Immature natural killer cell (primary cell): ENCODE measurements at places on chromosomes 6 and 20.

- H3K4me1 ChIP-seq, result peaks cover 4% of the 10 kb centered on the region
- no peak for DNase-seq
- H3K27me3 ChIP-seq, result peaks cover 2% of the 10 kb centered on the region
- no peaks in the 10 kb centered on the region for H3K36me3 ChIP-seq
- H3K27ac ChIP-seq, result no peak overlapping the region
Measured at GRCh38 chr6:21992178-21992967, 304.5 kb downstream of the PRL start.

GRCh38 chr6:76702187-76702586, 629.7 kb upstream of the IMPG1 start:
- H3K4me3 ChIP-seq, result no peak overlapping the region
- H3K27ac ChIP-seq, result no peak overlapping the region
- no peaks in the 10 kb centered on the region for H3K27me3 ChIP-seq
- DNase-seq, result no peak
- no peaks in the 10 kb centered on the region for H3K4me1 ChIP-seq
- H3K36me3 ChIP-seq, result no peaks in the 10 kb centered on the region

DNA sequence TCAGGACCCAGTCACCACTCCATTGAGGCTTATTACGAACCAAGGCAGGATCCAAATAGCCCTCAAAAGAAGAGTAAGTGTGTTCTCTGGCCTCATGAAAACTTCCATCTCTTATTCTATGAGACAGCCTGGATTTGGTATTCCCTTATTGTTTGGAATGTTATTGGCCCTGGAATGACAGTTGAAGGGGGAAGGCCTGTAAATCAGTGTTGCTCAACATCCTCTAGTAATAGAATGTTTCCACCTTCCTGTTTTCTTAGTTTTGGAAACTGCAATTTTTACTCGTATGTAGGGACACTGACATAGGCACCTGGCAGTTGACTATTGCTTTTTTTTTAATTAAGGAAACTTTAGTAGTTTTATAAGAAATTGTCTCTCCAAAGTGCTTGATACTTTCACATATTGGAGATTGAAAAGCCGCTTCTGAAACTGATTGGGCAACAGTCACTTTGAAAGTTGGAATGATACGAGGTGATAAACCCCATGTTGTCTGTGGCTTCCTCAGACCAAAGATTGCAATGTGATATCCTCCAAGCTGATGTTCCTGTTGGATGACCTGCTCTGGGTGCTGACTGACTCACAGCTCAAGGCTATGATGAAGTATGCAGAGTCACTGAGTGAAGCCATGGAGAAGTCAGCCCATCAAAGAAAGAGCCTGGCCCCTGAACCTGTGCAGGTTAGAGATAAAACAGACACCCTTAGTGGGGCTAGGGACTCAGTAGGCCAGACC, 43.1 kb downstream of the BLTP3A start:
- H3K27ac ChIP-seq, result no peak overlapping the region
- H3K27me3 ChIP-seq, result peaks cover 2% of the 10 kb centered on the region
- H3K4me1 ChIP-seq, result no peaks in the 10 kb centered on the region
- no peak for DNase-seq

DNA sequence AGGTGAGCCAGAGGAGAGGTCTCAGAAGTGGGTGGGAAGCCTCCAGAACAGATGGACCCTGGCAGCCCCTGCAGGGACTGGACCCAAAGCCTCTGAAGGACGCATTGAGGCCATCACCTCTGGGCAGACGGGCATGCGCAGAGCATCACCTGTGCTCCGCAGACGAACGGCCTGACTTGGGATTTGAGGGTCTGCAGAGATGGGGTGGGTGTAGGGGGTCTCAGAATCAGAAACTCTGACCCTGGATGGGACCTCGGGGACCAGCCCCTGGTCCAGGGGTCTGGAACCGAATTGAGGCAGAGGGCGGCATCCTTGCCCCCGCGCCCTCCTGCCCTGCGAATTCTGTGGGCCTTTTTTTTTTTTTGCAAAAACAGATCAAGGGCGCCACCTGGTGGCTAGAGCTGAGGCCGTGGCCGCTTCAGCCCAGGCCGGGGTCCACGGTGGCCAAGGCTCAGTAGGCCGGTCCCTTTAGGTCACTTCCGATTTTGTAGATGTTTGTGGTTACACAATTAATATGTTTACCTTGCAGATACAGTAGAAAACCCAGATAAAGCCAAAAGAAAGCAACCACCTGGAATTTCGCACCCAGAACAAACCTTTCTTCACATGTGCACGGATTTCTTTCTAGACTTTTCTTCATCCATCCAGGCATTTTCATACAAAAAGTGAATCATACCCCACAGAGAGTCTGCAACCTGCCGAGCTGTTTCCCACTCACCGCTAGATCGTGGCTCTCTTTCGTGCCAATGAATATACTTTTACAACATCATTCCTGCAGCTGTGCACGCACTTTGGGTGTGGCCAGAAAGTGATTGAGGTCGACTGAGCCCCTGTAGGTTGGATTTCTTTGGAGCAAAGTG, 25.9 kb downstream of the ZBP1 start:
- peaks cover 5% of the 10 kb centered on the region for H3K27me3 ChIP-seq
- peak; percentile 45 for DNase-seq
- peaks cover 3% of the 10 kb centered on the region for H3K4me1 ChIP-seq
- peak overlapping the region; percentile 38 for H3K4me3 ChIP-seq

DNA sequence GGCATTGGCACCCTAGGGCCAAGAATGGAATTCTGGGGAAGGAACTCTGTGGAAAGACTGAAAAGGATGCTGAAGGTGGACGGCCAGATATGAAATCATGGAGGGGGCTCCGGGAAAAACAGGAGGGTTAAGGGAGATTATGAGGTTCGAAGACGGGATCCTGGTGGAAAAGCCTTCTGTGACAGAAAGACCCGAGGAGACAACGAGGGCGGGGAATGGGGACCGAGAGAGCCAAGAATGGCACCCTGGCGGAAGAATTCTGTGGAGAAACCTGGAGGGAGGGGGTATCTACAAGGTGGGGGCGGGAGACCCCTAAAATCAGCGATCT, 426 bp downstream of the TRMT6 start:
- peak overlapping the region; percentile 95 for H3K27ac ChIP-seq
- peaks cover 23% of the 10 kb centered on the region for H3K36me3 ChIP-seq
- H3K27me3 ChIP-seq, result peaks cover 9% of the 10 kb centered on the region
- peak overlapping the region; percentile 96 for H3K4me3 ChIP-seq

- H3K4me1 ChIP-seq, result no peaks in the 10 kb centered on the region
- peaks cover 4% of the 10 kb centered on the region for H3K36me3 ChIP-seq
- no peak overlapping the region for H3K4me3 ChIP-seq
- H3K27ac ChIP-seq, result no peak overlapping the region
- no peaks in the 10 kb centered on the region for H3K27me3 ChIP-seq
Measured at GRCh38 chr20:18669241-18670019, 81.6 kb downstream of the DTD1 start.

GRCh38 chr6:149213829-149214228, 103.7 kb upstream of the TAB2 start:
- H3K4me1 ChIP-seq, result no peaks in the 10 kb centered on the region
- H3K4me3 ChIP-seq, result no peak overlapping the region
- no peaks in the 10 kb centered on the region for H3K36me3 ChIP-seq
- DNase-seq, result no peak
- H3K27ac ChIP-seq, result no peak overlapping the region

DNA sequence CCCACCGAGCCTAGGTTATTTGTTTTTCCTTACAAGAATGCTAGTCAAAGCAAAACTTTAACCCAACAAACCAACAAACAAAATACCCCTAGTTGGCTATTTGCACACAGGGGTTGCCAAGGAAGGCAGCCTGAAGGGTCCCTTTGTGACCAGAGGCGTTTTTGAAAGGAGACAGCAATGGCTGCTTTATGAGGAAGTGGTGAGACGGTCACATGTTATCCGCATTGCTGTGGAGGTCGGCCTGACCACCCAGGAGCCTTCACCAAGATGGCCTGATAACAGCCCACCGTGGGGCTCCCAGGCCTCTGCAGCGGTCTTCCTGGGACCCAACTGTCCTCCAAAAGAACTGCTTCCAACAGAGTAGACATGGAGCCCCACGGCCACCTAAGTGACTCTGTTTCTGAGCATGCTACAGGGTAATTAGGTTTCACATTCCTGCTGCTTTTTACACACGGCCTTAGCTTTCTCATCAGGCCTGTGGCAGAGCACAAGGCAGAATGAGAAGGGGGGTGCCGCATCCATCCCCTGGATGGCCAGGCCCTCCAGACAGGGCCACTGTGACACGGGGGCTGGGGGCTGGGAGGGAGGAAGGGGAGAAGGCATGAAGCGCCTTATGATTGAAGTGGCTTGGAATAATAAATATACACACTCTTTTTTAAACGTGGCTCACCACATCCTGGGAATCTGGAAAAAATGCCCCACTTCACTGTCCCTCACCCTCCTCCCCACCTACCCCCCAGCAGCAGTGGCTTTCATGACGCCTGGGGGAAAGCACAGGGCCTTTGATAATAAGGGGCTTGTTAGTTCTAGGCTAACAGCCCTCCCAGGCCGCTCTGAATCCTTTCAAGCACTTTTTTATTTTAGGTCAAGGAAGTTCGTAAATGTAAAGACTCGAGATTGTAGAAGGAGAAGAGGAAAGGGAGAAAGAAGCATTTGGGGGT, 86.0 kb downstream of the CLIC5 start:
- H3K4me1 ChIP-seq, result no peaks in the 10 kb centered on the region
- no peaks in the 10 kb centered on the region for H3K36me3 ChIP-seq
- no peak for DNase-seq
- peaks cover 2% of the 10 kb centered on the region for H3K27me3 ChIP-seq

GRCh38 chr20:49631061-49631716, 63.3 kb upstream of the PTGIS start:
- peaks cover 6% of the 10 kb centered on the region for H3K27me3 ChIP-seq
- no peak overlapping the region for H3K4me3 ChIP-seq
- H3K4me1 ChIP-seq, result peaks cover 29% of the 10 kb centered on the region
- H3K27ac ChIP-seq, result peak overlapping the region; percentile 27
- no peak for DNase-seq

GRCh38 chr20:41366546-41367392, at the start of gene EMILIN3:
EMILIN3 (minus strand) TSS chr20:41366818; CDS start chr20:41366634, 184 bp downstream.
- no peak within 1 kb of the TSS for H3K4me3 ChIP-seq
- peaks cover 5% of the 10 kb centered on the region for H3K4me1 ChIP-seq
- DNase-seq, result no peak
- peaks cover 7% of the 10 kb centered on the region for H3K27me3 ChIP-seq
- no peak within 1 kb of the TSS for H3K27ac ChIP-seq

GRCh38 chr6:70414813-70415212, 1.5 kb downstream of the FAM135A start:
- H3K4me3 ChIP-seq, result peak overlapping the region; percentile 95
- H3K27me3 ChIP-seq, result peaks cover 11% of the 10 kb centered on the region
- DNase-seq, result no peak
- H3K27ac ChIP-seq, result peak overlapping the region; percentile 88
- peaks cover 25% of the 10 kb centered on the region for H3K4me1 ChIP-seq
- H3K36me3 ChIP-seq, result no peaks in the 10 kb centered on the region

GRCh38 chr20:47278907-47279348, 77.6 kb downstream of the ZMYND8 start:
- peaks cover 13% of the 10 kb centered on the region for H3K36me3 ChIP-seq
- peaks cover 16% of the 10 kb centered on the region for H3K4me1 ChIP-seq
- H3K27ac ChIP-seq, result no peak overlapping the region
- H3K27me3 ChIP-seq, result no peaks in the 10 kb centered on the region
- H3K4me3 ChIP-seq, result no peak overlapping the region

GRCh38 chr6:29465279-29465678, 8.3 kb downstream of the OR2H1 start:
- no peaks in the 10 kb centered on the region for H3K36me3 ChIP-seq
- H3K27me3 ChIP-seq, result peaks cover 7% of the 10 kb centered on the region
- H3K4me3 ChIP-seq, result no peak overlapping the region
- H3K27ac ChIP-seq, result no peak overlapping the region
- H3K4me1 ChIP-seq, result no peaks in the 10 kb centered on the region
- no peak for DNase-seq

DNA sequence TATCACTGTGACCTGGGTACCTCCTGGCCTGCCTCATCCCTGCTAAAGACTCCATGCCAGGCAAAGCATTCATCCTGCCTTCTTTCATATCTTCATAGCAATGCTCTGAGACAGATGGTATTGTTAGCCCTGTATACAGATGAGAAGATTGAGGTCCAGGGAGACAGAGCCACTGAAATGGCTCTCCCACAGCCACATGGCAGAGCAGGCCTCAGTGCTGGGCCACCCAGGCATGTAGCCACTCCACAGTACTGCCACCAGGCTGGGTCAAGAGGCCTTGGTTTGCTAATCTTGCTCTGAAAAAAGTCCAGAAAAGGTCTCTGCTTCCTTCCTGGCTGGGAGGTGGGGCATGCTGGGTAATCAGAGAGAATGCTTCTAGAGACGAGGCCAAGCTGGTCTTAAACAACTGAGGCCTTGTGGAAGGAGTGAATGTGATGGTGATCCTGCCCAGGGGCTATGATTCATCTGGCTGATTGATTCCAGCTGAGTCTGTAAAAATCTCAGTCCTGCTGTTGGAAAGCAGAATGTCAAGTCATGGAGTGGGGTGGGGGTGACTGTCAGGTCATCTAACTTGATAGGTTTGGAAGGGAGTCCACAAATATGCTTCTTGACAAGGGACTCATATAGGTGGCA, 29.8 kb downstream of the HM13 start:
- H3K27me3 ChIP-seq, result peaks cover 10% of the 10 kb centered on the region
- no peak overlapping the region for H3K4me3 ChIP-seq
- peaks cover 15% of the 10 kb centered on the region for H3K36me3 ChIP-seq
- no peak for DNase-seq
- H3K27ac ChIP-seq, result peak overlapping the region; percentile 71

DNA sequence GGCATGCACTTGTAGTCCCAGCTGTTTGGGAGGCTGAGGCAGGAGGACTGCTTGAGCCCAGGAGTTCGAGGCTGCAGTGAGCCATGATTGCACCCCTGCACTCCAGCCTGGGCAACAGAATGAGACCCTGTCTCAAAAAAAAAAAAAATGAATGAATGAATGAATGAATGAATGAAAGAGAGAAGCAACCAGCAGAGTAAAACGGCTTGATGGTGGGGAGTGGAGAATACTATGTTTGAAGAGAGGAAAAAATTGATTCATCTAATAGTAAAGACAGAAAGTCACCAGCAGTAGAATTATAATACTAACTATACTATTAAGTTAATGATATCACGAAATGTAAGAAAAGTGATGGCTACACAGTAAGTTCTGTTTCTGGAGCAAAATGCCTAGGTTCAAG, 80.6 kb downstream of the ATP9A start:
- no peak for DNase-seq
- H3K4me3 ChIP-seq, result no peak overlapping the region
- H3K4me1 ChIP-seq, result peaks cover 16% of the 10 kb centered on the region
- H3K36me3 ChIP-seq, result peaks cover 7% of the 10 kb centered on the region
- no peaks in the 10 kb centered on the region for H3K27me3 ChIP-seq

- H3K27ac ChIP-seq, result no peak overlapping the region
- peaks cover 10% of the 10 kb centered on the region for H3K27me3 ChIP-seq
- H3K4me1 ChIP-seq, result no peaks in the 10 kb centered on the region
- H3K36me3 ChIP-seq, result no peaks in the 10 kb centered on the region
- H3K4me3 ChIP-seq, result no peak overlapping the region
- DNase-seq, result no peak
Measured at GRCh38 chr20:34193051-34193450, 48.2 kb upstream of the ASIP start.
